ENCODE measurements at places on chromosomes 13 and 19.
A peak's percentile ranks its signal among the peaks of the same experiment; 100 is the strongest.

- DNase-seq: no peak
Observed at GRCh38 chr19:11016631-11017030, 55.8 kb downstream of the SMARCA4 start.

DNA sequence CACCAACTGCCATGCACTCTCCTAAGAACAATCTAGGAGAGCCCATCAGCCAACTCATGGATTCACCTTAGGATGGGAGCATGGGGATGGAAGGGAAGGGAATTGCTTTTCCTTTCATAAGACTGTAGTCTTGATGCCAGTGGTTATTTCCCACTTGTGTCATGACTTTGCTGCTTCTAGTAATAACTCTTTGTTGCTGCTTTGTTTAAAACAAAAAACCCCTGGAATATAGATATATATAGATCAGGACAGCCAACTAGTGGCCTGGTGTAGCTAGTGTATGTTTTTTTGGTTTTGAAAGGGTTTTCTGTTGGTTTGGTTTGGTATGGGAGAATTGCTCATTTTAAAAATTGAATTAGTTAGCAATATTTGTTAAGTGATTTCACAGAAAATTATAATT lies 39.3 kb upstream of the KCTD4 start:
- DNase-seq: no peak

DNA sequence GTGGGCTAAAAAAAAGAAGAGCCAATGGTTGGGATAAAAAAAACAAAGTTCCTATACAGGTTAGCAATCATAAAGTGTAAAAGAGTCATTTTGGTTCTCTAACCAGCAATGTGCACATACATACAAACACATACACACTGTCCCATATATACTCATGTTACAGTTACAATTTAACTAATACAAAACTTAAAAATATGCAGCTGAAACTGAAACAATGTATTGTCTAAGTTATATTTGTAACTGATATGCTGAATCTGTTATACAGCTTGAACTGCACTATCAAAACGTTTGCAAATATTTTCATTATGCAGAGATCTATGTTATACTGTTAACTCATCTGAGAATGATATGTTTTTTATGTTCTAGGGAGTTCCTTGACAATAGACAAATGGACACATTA lies 173.7 kb downstream of the KLF12 start:
- DNase-seq: no peak

- DNase-seq: no peak
Observed at GRCh38 chr19:38989066-38989605, 13.6 kb upstream of the FBXO17 start.

DNA sequence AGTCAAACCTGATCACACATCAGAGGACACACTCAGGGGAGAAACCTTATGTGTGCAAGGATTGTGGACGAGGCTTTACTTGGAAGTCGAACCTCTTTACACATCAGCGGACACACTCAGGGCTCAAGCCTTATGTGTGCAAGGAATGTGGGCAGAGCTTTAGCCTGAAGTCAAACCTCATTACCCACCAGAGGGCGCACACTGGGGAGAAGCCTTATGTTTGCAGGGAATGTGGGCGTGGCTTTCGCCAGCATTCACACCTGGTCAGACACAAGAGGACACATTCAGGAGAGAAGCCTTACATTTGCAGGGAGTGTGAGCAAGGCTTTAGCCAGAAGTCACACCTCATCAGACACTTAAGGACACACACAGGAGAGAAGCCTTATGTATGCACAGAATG lies 8.2 kb upstream of the ZNF527 start:
- no peak for DNase-seq

DNA sequence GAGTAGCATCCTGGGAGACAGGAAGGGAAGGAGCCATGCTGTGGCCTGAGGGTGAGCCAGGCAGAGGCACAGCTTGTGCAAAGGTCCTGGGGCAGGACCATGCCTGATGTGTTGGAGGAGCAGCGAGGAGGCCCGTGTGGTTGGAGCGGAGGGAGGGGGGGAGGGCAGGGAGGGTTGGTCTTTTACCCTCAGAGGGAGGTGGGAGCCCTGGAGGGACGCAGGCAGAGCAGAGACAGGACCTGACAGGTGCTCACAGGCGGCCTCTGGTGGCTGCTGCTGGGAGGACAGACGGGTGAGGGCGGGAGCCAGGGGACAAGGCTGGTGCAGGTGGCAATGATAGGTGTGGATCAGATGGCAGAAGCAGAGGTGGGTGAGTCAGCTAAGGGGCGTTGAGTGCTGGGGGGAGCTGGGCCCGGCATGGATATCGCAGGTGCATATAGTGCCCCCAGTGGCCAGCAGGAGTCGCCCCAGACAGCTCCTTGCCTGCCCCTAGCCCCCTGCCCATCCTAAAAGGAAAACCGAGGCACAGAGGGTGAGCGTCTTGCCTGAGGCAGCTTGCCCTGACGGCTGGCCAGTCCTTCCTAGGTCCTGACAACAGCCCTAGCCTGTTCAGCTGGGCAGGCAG lies 9.8 kb upstream of the GNA15 start:
- peak; percentile 54 for DNase-seq

DNA sequence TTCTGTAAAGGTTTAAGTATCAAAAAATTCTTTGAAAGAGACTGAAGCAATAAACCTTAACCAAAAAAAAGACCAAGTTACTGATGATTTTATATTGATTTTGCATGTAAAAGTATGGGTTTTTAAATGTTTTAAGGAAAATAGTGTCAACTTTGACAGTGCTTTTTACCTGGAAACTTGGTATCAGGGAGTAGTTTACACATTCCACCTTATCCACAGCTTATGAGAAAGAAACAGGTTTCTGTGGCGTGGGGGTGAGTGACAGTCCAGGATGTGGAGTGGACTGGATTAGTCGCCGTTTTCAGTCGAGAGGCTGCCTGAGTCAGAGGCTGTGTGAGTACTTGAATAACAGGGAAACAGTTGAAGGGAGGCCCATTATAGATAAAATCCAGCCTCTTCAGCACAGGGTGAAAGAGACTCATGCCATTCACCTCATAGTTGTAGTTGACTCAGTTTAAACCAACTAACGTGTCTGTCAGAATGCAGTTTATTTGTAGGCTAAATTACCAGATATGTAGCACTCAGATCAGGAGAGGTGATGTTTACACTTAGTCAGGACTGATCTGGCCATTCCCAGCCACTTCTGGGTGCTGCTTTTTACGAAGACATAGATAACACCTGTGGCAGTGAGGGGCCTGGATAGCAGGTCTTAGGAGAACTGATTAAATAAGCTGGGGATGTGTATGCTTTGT lies 595 bp upstream of the GPR183 start:
- peak; percentile 57 for DNase-seq

DNA sequence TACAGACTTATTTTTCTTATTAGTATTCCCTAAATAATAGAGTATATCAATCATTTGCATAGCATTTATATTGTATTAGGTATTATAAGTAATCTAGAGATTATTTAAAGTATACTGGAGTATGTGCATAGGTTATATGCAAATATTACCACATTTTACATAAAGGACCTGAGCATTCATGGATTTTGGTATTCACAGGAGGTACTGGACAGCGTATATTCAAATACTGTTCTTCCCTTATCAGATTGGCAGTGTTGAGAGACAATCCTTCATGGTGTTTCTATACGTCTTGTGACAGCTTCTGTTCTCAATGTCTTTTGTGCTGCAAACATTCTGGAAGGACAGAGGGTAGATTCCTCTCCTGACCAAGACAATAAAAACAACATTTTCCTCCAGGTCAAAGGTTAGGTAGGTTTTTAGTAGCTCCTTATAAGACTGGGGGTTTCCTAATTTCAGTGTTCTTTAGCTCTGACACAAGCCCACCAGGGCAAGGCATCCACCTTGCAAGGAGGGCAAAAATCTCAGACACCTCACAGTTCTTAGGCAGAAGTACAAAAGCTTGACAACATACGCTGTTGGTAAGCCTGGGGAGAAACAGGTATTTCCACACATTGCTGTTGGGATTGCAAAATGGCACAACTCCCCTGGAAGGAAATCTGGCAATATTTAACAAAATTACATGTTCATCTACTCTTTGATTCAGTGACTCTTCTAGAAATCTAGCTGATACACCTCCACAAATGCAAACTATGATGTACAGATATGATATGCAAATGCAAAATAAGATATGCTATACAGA lies 20.6 kb upstream of the PCCA start:
- no peak for DNase-seq

DNA sequence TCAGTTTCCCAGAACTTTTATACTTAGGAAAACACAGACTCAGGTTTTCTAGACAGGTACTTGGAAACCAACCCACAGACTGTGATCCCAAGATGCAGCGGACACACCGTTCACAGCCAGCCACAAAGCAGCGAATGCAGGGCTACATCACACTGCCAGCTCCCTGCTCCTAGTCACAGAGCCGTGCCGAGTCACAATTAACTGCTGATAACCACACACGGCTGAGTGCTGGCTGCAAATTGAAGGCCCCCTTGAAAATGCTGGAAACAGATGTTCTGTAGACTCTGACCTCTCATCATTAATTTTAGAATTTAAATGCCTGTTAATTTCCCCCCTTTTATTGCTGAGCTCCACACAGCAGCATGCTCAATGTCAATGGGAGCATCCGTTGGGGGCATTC lies 78.6 kb upstream of the SIAH3 start:
- no peak for DNase-seq

DNA sequence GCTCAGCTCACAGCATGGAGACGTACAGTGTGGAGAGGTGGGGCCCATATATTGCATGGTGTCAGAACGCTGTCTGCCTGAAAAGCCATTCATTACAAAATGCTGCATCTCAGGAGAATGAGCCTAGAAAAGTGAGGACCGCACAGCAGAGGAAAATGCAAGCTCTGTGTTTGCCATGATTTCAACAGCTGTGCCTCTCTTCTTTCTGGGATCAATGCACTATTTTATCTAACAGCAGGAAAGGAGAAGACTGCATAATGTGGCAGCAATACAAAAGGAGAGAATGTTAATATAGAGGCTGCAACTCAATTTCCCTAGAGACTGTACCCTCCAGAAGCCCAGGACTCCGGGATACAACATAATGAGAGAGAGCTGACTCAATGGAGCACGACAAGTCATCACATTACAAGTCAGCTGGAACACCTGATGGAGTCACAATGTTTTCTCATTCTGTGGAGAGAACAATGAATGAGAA lies 368.0 kb downstream of the FGF14 start:
- no peak for DNase-seq

DNA sequence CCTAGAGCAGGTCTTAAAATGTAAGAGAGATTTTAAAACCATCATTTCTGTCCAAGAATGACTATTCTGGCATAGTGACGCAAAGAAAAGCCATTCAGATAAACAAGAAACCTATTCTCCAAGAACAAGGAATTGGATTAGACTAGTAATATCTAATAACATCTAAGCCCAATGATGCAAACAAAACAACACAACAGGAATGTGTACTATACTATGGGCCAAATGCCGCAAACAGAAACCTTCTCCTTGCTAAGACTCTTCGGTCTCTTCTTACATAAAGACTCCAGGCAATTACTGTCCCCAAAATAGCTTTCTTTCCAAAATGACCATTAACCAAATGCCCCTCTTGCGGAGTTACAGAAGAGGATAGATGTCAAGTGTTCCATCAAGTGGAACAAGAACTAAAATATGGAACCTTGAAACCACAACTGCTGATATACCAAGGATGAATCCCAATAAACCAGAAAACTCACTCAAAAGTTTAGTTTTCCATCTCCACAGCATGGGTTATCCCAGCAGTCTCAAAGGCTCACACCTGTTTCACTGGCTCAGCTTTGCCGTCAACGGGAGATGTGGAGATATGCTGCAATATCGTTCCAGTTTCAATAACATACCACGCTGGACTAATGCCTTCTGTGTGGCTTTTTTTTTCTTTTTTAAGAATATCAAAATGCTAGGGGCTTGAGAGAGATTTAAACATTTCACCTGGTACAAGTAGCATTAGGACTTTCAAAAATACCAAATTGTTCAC lies 76.2 kb downstream of the FOXO1 start:
- DNase-seq: no peak

- DNase-seq: no peak
Observed at GRCh38 chr13:106680796-106681472, 113.0 kb upstream of the ARGLU1 start.

DNA sequence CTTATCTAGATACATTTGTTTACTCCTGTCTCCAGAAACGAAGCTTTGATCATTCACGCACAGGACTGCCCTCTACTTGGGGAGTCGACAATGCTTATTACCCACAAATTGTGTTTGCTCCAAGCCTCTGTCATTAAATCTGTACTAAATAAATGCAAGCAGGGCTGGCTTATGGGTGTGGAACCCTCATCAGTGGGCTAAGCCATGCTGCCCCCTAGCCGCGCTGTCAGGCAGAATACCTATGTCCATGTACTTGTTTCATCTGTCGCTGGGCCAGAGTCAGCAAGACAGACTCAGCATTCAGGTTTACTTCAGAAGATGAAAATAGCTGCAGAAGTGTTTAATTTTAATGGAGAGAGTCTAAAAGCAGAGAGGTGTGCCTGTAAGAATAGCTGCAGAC lies 110.0 kb upstream of the PRR20A start:
- DNase-seq: no peak

DNA sequence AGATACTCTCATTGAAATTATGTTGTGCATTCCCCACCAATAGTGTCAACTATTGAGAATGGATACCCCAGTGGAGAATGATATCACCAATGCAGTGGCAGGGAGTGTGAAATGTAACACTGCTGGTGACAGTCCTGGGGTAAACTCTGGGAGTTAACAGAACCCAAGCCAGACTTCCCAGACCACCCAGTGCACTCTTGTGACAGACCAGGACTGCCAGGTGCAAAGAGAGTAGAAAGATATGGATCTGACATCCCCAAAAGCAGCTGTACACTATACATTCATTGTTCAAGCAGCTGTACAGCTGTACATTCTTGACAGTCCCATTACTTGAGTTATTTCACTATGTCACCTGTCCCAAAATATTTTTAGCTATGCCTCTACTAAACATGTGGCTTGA lies 886.6 kb downstream of the DIAPH3 start:
- no peak for DNase-seq

DNA sequence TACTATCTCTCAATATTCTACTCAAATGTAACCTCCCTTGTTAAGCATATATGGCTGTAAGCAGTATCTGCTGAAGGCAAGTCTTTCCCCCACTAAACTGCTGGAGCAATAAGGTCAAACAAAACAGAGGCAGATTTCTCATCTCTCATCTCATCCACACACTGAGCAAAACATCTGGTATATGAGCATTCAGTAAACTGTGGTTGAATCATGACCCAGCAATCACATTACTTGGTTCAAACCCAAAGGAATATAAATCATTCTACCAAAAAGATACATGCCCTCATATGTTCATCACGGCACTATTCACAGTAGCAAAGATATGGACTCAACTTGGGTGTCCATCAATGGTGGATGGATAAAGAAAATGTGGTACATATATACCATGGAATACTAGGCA lies 344.4 kb downstream of the SUCLA2 start:
- no peak for DNase-seq
